ENCODE measurements at places on chromosomes 5 and 9.

GRCh38 chr5:157607371-157608161 is 32.0 kb upstream of the ADAM19 start:
- DNase-seq, result peak; percentile 54

DNA sequence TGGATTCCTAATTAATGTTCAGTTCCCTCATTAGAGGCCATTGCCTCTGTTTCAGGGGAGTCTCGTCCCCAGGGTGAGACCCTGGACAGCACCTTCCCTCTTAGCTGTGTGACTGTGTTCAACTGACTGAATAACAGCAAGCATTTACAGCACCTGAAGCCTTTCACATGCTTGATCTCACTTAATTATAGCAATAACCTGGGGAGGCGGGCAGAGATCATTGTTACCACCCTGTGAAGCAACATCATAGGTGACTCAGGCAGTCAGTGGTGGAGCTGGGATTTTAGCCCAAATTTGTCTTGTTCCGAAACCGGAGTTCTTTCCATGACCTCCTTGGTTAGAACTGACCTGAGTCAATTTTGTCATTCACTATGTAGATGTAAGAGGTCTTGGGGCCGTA is 105.2 kb upstream of the RAD23B start:
- DNase-seq, result no peak

GRCh38 chr5:140546851-140547507 is 483 bp upstream of the EIF4EBP3 start:
- no peak for DNase-seq

DNA sequence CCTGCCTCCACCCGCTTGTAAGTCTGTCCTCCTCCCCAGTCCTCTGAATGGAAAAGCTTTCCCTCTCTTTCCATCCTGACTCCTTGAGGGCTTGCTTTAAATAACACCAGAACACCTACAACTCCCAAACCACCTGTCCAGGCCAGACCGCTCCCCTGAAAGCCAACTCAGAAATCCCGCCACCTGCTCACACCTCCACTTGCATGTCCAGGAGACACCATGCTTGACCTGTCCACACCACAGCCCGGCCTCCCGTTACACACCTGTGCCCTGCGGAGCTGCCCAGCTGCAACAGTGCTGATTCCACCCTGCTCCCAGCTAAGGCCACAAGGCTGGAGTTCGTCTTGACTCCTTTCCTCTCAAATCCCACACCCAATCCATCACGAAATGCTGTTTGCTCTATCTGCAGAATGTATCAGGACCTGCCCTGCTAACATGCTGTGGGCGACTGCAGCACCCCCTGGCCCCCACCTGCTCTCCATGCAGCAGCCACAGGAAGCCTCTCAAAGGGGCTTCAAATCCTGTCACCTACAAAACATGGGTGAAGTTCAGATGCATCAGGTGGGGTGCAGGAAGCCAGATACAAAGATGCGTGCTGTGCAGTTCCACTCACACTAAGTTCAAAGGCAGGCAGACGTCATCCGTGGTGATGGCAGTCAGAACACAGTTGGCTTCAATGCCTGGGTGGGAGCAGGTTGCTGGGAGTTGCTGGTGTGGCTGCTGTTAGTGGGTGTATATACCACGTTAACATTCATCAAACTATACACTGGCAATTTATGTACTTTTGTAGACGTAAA is 166.0 kb downstream of the ROR2 start:
- no peak for DNase-seq

DNA sequence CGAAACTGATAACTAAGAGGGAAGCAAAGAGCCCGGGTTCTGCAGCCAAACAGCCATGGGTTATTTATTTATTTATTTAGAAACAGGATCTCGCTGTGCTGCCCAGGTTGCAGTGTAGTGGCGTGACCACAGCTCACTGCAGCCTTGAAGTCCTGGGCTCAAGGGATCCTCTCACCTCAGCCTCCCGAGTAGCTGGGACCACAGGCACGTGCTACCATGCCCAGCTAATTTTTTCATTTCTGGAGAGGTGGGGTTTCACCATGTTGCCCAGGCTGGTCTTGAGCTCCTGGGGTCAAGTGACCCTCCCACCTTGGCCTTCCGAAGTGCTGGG is 24.1 kb downstream of the NDUFA8 start:
- no peak for DNase-seq

DNA sequence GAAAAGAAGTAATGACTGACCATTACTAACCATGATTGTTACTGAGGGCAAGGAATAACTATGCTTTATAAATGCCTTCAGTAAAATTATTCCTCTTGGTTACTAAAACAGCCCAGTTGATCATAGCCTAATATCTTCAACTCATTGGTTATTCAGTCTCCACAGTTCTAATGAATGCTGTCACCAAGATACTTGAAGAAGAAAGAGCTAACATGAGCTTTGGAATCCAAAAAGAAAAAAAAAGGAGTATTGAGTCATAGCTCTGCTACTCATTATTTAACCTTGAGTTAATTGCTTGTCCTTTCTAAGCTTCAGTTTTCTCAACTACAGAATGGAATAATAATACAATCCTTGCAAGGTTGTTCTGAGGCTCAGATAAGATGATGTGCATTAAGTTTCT is 187.7 kb downstream of the BRINP1 start:
- DNase-seq, result no peak

GRCh38 chr9:27943501-27943900 is 370.2 kb upstream of the C9orf72 start:
- DNase-seq, result no peak

- DNase-seq, result no peak
These were observed 24.8 kb downstream of the CEP72 start for GRCh38 chr5:636951-637350.

DNA sequence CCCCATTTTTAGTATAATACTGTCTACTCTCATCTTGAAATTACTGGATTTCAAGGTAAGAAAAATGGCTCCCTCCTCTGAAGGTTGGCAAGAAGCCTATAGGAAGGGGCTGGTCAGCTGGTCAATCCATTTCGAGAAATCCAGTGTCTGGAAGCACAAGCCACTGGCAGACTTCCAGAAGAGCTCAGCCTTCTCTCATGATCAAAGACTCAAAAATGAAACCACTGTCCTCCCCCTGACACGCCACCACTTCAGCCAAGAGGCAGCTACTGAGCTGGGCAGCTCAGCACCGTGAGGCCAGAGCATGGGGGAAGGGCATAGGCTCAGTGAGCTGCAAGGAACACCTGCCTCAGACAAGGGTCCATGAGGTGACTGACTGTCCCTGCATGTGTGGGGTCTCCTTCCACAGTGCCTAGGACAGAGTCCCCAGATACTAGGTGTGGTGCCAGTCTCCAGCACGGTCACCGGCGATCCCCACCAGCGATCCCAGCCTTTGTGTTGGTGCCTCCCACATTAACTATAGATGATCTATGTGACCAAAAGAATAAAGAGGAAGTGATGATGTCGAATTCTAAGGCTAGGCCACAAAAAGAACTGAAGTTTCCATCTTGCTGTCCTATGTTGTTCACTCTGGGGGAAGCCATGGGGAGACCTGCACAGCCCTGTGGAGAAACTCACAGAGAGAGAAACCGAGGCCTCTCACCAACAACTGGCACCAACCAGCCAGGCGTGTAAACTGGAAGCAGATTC is 100.1 kb upstream of the LRRTM2 start:
- peak; percentile 68 for DNase-seq

- DNase-seq, result no peak
These were observed 1.3 kb upstream of the LIX1 start for GRCh38 chr5:97143704-97144103.

DNA sequence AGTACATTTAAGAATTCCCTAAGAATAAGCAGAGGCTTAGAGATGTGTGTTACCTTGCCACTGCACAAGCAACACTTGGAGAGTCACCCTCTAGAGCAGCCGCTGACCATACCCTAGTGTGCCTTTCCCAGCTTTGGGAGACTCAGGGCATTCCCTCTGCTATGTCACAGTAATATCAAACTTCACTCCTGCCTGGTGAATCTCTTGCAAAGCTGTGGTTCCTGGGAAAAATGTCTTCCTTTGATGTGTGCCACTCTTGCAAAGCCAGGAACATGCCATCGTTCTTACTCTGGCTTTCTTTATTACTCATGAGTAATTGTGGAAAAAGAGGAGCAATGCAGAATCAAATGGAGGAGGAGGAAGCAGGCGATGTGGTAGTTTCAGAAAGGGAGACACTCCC is 173.2 kb downstream of the CCDC192 start:
- no peak for DNase-seq

- DNase-seq, result no peak
These were observed 74.7 kb downstream of the WWC1 start for GRCh38 chr5:168366116-168366515.

DNA sequence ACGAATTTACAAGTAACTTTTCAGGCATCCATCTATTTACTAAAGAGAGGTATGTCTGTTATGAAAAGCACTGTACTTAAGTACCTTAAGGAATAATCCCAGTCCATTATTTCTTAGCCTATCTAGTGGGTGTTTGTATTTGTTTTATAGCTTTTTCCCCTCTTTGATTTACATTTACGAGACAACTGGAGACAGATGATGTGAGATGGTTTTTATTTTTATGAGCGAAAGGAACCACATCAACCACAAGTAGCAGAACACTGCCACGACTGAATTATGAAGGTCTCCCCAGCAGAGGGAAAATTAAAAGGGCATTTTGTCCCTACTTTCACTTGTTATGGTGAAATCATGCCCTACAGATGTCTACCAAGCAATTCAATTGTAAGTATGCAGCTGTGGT is 357.8 kb downstream of the NFIB start:
- no peak for DNase-seq

DNA sequence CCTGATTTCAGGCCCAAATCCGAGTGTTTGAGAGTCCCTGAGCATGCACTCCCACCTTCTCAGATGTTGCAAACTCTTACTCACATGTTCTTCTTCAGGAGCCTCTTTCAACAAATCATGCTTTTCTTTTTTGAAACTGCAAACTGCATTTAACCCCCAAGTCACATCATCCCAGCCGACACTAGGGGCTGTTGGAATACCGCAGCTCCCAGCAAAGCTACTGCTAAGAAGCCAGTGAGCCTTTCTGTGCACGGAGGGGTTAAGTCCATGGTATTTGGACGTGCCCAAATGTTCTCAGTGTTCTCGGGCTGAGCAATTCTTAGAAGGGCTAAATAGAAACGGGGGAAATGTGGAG is 282.9 kb downstream of the NFIB start:
- peak; percentile 59 for DNase-seq

GRCh38 chr5:154351566-154351965 is 94.2 kb upstream of the SAP30L start:
- DNase-seq, result no peak

- DNase-seq, result no peak
These were observed 51.5 kb upstream of the HSPB3 start for GRCh38 chr5:54403885-54404416.

DNA sequence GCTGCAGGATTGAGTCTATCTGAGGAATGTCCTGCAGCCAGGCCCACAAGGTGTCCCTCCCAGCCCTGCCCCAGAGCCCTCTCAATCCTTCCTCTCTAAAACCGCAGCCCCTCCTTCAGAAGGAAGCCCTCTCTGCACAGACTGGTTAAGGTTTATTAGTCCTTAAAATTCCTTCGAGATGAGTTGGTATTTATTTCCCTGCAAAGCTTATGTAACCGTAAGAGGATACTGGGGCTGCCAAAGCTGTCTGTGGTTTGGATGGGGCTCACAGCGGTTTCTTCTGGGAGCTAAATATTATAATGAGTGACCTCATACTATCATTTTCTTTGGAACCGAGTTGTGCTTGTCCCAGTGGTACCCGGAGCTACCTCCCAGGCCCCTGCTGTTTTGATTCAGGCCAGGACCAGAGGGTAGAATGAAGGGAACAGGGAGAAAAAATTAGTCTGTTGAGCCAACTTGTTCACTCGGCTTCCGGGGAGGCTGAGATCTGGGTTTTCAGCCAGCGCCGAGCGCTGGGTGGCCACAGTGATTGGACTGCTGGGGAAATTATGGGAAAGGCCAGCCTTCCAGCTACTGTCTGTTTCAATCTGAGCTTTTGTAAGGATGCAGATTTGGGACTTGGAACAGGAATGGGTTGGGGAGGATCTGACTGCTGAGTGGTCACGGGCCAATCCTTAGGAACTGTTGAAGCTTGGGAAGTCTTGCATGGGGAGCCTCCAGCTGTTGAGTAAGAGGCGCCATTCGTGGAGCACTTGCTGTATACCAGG is 107.5 kb downstream of the NDFIP1 start:
- DNase-seq, result peak; percentile 55

DNA sequence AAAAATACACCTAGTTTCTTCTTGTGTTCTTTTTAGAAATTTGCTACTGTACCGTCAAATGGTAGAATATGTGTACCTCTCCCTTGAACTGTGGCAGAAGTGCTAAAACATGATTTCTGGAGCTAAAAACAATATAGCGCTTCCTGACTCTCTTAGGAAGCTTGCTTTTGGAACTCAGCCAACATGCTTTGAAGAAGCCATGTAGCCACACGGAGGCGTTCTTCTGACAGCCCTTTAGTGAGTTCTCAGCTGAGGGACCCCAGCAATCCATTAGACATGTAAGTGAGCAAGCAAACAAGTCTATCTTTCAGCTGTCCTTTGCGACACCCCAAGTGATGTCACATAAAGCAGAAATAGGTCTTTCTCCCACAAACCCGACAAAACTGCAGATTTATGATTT is 917.0 kb downstream of the CDH9 start:
- peak; percentile 0 for DNase-seq

- peak; percentile 5 for DNase-seq
These were observed 173.8 kb downstream of the MAST4 start for GRCh38 chr5:66769839-66770617.

DNA sequence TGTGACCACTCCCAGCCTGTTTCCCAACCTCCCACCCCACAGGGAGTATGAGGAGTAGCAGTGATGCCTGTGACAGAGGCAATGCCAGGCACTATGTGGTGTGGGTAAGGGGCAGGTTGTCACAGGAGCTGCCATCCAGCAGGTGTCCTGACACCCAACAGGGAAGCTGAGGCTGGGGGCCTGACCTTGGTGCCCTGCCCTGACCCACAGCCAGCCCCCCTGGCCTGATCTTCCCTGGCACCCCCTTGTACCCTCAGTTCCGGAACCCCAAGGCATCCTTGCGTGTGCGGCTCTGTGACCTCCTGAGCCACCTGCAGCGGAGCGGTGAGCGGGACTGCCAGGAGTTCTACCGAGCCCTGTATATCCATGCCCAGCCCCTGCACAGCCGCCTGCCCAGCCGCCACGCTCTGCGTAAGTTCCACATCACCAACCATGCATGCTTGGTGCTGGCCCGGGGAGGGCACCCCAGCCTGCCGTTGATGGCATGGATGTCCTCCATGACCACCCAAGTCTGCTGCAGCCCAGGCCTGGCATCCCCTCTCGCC is 14.4 kb downstream of the CARD19 start:
- DNase-seq, result no peak

DNA sequence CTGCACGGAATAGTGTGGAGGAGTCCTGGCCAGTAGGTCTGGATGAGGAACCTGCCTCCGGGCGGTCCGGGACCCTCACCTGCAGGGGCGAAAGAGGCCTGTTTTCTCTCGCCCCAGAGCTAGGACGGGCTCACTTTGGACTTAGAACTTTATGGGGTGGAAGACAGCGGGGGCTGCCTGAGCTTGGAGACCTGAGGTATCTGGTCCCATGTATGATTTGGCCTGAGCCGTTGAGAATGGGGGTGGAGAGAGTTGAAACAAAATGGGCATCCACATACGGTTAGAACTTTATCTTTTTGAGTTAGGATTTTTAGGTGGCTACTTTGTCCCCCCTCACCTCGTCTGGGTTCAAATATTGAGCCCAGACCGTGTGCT is 681 bp upstream of the ETF1 start:
- no peak for DNase-seq

Data from dermis microvascular lymphatic vessel endothelial cell (primary cell).